NT2/D1 (cell line): ENCODE measurements at places on chromosomes 2 and 18.

GRCh38 chr2:45964223-45964841, 312.9 kb downstream of the PRKCE start:
- DNase-seq = no peak

- DNase-seq = no peak
Measured at GRCh38 chr2:55103046-55103445, 52.8 kb upstream of the RTN4 start.

DNA sequence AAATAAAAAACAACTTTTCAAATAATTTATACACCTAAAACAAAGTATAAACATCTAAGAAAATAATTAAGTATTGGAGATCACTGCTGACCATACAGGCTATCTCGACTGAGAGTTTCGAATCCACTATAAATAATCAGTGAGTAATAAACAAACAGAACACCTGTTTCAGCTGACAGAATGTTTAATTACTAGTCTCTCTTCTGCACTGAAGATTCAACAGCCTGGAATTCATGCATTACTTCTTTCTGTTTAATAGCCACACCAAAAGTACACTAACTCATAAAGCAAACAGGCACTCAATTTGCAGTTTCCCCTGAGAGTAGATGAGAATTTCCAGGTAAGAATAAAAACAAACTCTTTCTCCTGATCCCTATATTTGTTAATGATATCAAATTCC, 138.5 kb downstream of the RBMS1 start:
- DNase-seq = no peak

DNA sequence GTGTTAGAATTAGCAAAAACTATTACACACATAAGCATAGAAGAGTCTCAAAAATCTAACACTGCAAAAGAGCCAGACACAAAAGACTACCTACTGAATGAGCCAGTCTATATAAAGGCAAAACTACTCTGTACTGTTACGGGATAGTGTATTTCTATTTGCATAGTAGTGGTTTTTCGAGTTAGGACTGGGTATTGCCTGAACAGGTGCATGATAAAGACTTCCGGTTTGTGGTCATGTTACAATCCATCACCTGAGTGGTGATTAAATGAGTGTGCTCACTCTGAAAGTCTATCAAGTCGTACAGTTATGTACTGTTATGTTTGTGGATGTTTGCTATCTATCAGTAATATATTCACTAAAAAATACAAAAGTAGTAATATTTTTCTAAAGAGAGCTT, 523.3 kb upstream of the SYT4 start:
- DNase-seq = no peak

DNA sequence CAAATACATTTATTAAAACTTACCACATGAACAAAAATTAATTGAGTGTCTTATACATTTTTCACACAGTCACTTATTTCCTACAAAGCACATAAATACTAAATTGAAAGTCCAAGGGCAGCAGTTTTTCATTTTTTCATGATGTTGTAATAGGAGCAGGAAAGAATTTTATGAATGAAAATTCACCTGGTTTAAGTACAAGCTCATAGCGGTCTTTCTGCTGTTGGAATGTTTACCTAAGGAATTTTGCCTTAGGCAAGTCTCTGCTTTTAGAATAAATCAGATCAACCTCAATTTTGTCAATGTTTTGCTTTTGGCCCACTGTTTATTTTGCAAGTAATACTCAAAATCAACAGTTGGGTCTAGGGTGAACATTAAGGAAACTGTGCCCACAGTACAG, 40.0 kb downstream of the ETAA1 start:
- no peak for DNase-seq

GRCh38 chr2:44352510-44352909, 8.8 kb downstream of the PREPL start:
- no peak for DNase-seq

GRCh38 chr2:241268716-241269445, 46.6 kb downstream of the HDLBP start:
- DNase-seq = no peak

GRCh38 chr2:196259507-196260481, 88.4 kb upstream of the STK17B start:
- DNase-seq = no peak

DNA sequence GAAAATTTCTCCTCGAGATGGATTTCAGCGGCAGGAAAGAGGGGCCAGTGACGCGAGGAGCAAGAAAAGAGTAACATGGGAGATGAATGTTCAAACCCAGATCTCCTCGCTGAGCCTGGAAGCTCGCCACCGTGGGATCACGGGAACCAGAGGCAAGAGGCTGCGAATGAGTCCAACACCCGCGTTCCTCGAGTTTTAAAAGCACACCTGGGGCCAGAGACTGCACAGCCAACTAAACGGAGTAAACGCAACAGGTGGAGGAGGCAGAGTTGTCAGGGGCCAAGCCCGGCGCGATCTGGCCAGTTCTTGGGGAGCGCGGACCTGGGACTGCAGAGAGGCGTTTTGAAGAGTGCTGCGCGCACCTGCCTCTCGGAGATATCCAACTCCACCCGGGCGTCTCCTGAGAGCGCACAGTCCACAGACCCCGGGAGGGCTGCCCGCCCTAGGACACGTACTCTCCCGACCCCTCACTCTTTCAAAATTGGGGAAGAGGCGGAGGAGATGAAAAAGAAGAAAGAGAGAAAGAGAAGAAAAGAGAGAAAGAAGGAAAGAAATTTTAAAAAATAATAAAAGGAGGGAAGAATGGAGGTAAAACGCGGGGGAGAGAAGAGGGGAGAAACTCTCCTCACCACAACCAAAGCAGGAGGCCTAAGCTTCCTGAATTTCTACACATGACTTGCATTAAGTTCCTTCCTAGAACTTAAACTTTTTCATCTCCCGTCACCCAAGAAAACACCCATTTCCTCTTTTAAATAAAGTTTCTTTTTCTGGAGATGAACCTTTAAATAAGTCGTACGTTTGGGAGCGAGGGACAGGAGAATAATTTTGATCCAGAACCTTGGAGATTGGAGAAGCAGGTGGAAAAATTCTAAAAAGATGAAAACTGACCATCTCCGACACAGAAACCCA, 5.3 kb upstream of the PAX3 start:
- DNase-seq = no peak

DNA sequence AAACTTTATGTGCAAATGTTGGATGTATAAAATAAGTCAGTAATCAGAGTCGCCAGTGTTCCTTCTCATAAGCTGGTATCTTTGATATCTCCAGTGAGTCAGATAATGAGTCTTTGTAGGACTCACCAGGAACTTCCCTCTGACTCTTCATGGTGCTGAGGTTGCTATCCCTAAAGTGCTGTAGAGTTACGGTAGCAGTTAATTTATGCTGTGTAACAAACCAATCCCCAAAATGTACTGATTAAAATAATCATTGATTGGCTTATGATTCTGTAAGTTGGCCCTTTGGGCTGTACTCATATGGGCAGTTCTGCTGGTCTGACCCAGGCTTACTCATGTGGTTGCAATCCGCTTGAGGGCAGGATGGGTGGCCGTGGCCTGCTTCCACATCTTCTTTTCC, 43.8 kb downstream of the MAIP1 start:
- DNase-seq = no peak

DNA sequence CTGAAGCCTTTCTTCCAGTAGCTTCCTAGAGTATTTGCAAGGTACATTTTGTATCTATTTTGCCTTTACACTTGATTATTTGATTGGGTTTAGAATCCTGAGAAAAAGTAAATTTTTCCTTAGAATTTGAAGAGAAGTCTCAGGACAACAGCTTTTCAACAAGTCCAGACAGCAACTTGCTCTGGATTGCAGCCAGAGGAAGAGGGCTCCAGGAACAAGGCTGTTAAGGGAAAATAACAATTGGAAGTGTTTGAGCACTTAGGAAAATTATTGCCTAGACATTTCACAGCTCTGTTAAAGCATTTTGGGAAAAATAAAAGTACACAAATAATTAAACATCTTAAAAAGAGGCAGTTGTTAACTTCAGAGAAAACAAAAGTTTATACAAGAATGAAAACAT, 58.3 kb upstream of the RAPGEF4 start:
- DNase-seq = no peak

- DNase-seq = no peak
Measured at GRCh38 chr2:52387937-52388590, 1356.1 kb upstream of the NRXN1 start.

GRCh38 chr18:59835605-59836379, 64.0 kb upstream of the PMAIP1 start:
- DNase-seq = no peak

GRCh38 chr18:56907771-56908170, 239.1 kb upstream of the BOD1L2 start:
- DNase-seq = no peak

DNA sequence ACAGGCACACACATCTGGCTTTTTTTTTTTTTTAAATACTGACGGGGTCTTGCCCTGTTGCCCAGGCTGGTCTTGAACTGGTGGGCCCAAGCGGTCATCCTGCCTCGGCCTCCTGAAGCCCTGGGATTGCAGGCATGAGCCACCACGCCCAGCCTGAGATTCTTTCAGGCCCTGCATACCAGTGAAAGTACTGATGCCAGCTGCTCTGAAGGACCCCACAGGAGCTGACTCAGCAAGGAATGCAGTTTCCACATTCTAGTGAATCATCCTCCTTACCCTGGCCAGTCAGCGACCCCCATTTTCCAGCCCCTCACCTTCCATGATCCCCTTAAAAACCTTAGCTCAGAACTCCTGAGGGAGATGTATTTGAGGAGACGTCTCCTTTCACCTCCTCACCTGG, 5.8 kb upstream of the DTYMK start:
- no peak for DNase-seq

DNA sequence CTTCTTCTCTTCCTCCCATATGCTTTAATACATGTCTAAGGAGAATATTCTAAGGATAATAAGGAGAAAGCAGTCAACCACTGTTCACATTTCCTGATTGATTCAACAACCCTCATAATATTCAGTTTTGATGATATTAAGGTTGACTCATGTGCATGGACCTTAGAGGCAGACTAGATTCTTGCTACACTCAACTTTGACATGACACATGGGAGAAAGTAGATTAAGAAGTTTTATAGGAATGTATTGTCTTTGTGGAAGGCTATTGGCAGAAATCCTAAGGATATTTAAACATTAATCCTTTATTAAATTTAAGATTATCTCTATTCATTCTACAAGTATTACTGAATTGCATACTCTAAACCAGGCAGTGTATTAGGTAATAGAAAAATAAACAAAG, 309.1 kb upstream of the CYRIA start:
- no peak for DNase-seq

- no peak for DNase-seq
Measured at GRCh38 chr2:144701259-144701658, 181.3 kb upstream of the ZEB2 start.

- DNase-seq = no peak
Measured at GRCh38 chr2:85753035-85753524, 711 bp upstream of the ATOH8 start.

GRCh38 chr2:121965661-121966060, 210.2 kb downstream of the TSN start:
- DNase-seq = no peak
